ENCODE measurements at places on chromosomes 2 and 18.

DNA sequence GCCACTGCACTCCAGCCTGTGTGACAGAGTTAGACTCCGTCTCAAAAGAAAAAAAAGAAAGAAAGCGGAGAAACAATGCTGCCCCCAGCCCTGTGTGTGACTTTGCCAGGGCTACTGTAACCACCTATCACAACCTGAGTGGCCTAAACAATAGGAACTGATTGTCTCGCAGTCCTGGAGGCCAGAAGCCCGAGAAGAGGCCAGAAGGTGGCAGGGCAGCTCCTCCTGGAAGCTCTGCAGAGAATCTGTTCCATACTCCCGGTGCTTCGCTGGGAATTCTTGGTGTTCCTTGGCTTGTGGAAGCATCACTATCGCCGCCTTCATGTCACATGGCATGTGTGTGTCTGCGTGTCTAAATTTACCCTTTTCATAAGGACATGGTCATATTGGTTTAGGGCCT, 14.4 kb upstream of the RAB17 start:
- no peak for DNase-seq
- H3K36me3 ChIP-seq: no peaks in the 10 kb centered on the region

DNA sequence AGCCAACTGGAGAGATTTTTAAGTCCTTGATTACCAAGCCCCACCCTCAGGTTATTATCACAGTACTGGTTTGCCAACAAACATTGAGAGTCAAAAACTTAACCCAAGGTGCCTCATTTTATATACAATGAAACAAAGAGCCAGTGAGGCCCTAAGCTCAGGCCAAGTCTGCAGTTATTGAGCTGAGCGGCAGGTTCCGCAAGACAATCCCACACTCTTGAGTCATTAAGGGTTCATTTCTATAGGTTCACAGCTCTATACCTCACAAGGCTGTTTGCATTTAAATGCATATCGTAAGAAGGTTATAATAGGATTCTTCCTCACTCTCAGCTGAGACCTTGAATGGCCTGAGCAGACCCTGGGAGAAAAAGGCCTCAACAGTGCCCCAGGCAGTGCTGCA, 268.4 kb upstream of the RGPD4 start:
- H3K4me1 ChIP-seq: no peaks in the 10 kb centered on the region
- no peak overlapping the region for H3K4me3 ChIP-seq
- H3K36me3 ChIP-seq: no peaks in the 10 kb centered on the region
- H3K27ac ChIP-seq: no peak overlapping the region
- DNase-seq: no peak

DNA sequence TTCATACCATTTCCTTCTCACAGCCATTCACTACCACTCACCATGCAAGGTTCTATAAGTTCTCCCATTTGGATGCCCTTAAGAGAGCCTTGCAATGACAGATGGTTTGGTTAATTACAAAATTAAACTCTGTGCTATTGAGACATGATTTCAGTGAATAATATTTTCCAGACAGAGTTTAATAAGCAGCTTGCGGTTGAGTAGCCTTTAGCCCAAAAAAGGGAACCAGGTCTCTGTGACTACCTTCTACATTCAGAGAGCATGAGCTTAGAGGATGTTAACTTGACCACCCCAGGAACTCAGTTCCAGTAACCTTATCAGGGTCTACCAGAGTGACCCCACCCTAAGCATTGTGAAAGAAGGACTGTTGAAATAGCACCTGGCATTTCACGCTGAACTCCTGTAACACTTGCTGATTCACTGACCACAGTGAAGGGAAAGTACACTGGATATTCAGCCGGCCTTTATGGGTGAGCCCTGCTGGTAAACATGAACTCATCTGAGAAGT, 1173.1 kb upstream of the ZEB2 start:
- no peaks in the 10 kb centered on the region for H3K27me3 ChIP-seq
- no peak for DNase-seq
- no peak overlapping the region for H3K27ac ChIP-seq
- no peaks in the 10 kb centered on the region for H3K4me1 ChIP-seq
- no peak overlapping the region for H3K4me3 ChIP-seq

GRCh38 chr2:24317491-24317920, 42.8 kb downstream of the ITSN2 start:
- H3K4me3 ChIP-seq: no peak overlapping the region
- H3K27me3 ChIP-seq: no peaks in the 10 kb centered on the region
- no peaks in the 10 kb centered on the region for H3K36me3 ChIP-seq

DNA sequence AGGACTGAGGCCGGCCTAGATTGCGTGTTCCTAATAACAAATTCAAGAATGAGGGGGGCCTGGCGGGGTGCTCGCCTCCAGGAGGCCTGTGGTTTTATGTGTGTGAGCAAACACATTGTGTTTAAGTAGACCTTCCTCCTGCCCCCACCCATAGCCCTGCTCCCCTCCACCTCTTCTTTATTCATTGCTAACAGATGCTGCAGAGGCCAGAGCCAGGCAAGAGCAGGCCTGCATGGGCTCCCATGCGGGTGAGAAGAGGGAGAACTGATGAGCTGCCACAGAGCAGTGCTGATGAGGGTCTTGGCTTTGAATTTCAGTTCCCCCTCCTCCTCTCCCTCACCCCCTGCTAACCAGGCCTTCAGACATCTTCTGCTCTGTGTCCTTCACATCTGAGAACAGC, 154.6 kb downstream of the OSR1 start:
- H3K27me3 ChIP-seq: no peaks in the 10 kb centered on the region
- no peak overlapping the region for H3K27ac ChIP-seq
- no peaks in the 10 kb centered on the region for H3K4me1 ChIP-seq
- no peak overlapping the region for H3K4me3 ChIP-seq

DNA sequence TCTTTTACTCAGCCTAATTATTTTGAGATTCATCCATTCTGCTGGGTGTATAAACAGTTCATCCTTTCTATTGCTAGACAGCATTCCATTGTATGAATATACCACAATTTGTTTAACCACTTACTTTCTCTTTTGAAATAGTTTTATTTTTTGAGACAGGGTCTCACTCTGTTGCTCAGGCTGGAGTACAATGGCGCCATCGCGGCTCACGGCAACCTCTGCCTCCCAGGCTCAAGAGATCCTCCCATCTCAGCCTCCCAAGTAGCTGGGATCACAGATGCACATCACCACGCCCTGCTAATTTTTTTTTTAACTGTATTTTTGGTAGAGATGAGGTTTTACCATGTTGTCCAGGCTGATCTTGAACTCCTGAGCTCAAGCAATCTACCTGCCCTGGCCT, 54.5 kb downstream of the USP37 start:
- no peak for DNase-seq
- H3K27me3 ChIP-seq: no peaks in the 10 kb centered on the region
- H3K27ac ChIP-seq: no peak overlapping the region
- no peak overlapping the region for H3K4me3 ChIP-seq
- H3K36me3 ChIP-seq: no peaks in the 10 kb centered on the region
- no peaks in the 10 kb centered on the region for H3K4me1 ChIP-seq

GRCh38 chr2:208101716-208102631, 22.4 kb downstream of the CRYGD start:
- no peak overlapping the region for H3K4me3 ChIP-seq
- H3K4me1 ChIP-seq: no peaks in the 10 kb centered on the region
- H3K27ac ChIP-seq: no peak overlapping the region
- no peak for DNase-seq

DNA sequence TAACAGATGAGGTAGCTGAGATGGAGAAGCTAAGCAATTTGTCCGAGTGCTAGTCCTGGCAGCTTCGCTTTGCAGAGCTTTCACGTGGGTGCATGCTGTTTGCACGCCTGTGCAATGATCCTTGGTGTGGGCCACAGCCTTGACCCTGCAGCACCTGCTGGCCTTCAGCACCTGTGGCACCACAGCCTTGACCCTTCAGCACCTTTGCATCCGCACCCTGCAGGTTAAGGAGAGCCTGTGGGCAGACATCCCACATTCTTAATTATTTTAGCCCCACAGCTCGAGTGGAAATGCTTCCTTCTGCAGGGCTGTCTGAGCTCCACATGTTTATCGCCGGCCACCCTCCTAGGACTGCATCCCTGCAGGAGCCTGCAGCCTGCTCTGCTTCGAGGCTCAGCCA, 19.3 kb downstream of the NCK2 start:
- DNase-seq: no peak
- no peaks in the 10 kb centered on the region for H3K27me3 ChIP-seq
- H3K4me3 ChIP-seq: no peak overlapping the region
- no peaks in the 10 kb centered on the region for H3K4me1 ChIP-seq
- no peaks in the 10 kb centered on the region for H3K36me3 ChIP-seq

DNA sequence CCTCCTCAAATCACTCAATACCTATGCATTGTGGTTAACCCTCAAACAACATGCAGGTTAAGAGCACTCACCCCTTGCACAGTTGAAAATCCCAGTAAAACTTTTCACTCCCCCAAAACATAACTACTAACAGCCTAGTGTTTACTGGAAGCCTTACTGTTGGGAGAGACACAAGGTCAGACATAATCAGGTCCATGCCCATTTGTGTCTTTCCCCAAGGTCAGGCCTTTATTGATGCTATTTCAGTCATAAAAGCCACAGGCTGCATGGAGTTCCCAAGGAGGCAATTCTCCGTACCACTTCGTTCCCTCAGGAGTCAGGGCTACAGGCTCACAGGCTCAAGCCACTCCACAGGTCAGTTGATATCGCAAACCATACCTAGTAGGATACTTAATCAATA, 180.2 kb downstream of the NCK2 start:
- no peaks in the 10 kb centered on the region for H3K36me3 ChIP-seq
- DNase-seq: no peak
- no peak overlapping the region for H3K27ac ChIP-seq
- no peak overlapping the region for H3K4me3 ChIP-seq

GRCh38 chr2:149597050-149597667, 9.6 kb upstream of the MMADHC start:
- H3K4me3 ChIP-seq: no peak overlapping the region
- DNase-seq: no peak
- H3K4me1 ChIP-seq: no peaks in the 10 kb centered on the region

DNA sequence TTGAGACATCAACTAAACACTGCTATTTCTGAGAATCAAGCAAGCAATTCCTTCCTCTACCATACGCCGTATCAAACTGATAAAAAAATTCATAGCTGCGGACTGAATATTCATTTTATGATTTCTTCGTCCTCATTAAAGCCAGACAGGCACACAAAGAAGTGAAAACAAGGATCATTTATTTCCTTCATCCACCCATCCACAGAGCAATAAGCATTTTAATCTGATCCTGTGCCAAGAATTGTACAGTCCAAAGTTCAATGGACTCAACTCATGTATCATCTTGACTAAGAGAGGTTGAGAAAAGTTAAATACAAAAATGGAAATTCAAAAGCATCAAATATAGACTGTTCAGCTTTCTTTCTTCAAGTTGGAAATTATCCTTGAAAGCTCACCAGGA, 19.7 kb upstream of the SNTG2 start:
- no peak for DNase-seq
- H3K36me3 ChIP-seq: no peaks in the 10 kb centered on the region
- H3K27me3 ChIP-seq: no peaks in the 10 kb centered on the region
- no peaks in the 10 kb centered on the region for H3K4me1 ChIP-seq
- no peak overlapping the region for H3K4me3 ChIP-seq

DNA sequence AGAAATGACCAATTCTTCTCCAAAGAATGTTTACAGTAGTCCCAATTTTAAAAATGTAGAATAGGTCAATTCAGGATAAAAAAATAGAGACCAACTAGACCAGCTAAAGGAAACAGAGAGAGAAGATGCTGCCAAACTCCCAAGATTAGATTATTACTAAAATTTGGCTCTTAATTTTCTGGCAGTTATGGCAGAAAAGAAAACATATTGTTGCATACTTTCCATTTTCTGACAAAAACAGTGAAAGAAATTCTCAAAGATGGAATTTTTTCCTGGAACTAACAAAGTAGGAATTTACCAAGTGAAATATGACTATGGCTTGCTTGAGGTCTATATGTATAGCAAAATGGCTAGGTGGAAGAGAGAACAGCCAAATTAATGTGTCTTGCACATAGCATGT, 138.3 kb upstream of the STK17B start:
- DNase-seq: no peak
- H3K4me3 ChIP-seq: no peak overlapping the region
- H3K4me1 ChIP-seq: no peaks in the 10 kb centered on the region

- H3K4me1 ChIP-seq: no peaks in the 10 kb centered on the region
- H3K27me3 ChIP-seq: no peaks in the 10 kb centered on the region
- no peak overlapping the region for H3K4me3 ChIP-seq
- no peak overlapping the region for H3K27ac ChIP-seq
- no peaks in the 10 kb centered on the region for H3K36me3 ChIP-seq
Observed at GRCh38 chr2:177717831-177718618, 325.5 kb downstream of the AGPS start.

GRCh38 chr18:75209129-75209950, at the start of gene PTGR3:
Gene PTGR3, minus strand, starts transcription at chr18:75209139. Its CDS starts 81 bp downstream, at chr18:75209058.
- DNase-seq: peak; percentile 70
- no peaks in the 10 kb centered on the region for H3K4me1 ChIP-seq
- H3K4me3 ChIP-seq: peak within 1 kb of the TSS; percentile 94
- H3K27ac ChIP-seq: peak within 1 kb of the TSS; percentile 99
- no peaks in the 10 kb centered on the region for H3K27me3 ChIP-seq

GRCh38 chr18:23738151-23738550, 48.9 kb downstream of the LAMA3 start:
- H3K4me1 ChIP-seq: no peaks in the 10 kb centered on the region
- H3K27ac ChIP-seq: no peak overlapping the region
- H3K27me3 ChIP-seq: no peaks in the 10 kb centered on the region
- H3K36me3 ChIP-seq: no peaks in the 10 kb centered on the region
- H3K4me3 ChIP-seq: no peak overlapping the region

GRCh38 chr18:23131693-23132319, 3.5 kb upstream of the CABLES1 start:
- no peaks in the 10 kb centered on the region for H3K36me3 ChIP-seq
- H3K27me3 ChIP-seq: no peaks in the 10 kb centered on the region
- H3K27ac ChIP-seq: no peak overlapping the region
- no peak for DNase-seq
- no peaks in the 10 kb centered on the region for H3K4me1 ChIP-seq

DNA sequence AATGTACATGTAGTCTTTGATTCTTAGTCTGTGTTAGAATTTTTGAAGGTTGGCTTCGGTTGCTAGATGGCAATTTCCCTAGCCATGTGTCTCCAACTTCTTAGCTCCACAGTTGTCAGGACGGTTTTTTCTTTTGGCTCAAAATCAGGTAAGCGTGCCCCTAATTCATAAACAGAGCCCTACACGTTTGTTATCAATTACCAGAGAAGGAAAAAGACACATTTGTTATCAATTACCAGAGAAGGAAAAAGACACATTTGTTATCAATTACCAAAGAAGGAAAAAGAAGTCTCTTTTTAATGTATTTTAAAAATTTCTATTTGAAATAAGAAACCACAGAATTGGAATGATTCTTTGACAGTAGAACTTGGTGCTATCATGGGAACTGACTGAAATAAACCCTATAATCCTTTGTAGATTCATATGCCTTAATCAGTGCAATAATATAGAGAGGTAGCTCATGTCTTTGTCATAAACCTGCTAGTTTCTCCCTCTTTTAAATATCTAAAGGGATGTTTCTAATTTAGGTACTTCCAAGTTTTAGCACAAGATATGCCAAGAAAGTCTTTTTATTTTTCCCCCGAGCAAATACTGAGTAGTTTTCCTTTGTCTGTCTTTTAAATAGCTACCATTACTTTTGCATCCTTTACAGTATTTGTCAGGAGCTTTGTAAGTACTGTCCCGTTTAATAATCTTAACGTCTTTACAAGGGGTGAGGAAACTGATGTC, 35.9 kb downstream of the CAMKMT start:
- H3K4me3 ChIP-seq: peak overlapping the region; percentile 46
- no peaks in the 10 kb centered on the region for H3K4me1 ChIP-seq
- H3K27me3 ChIP-seq: no peaks in the 10 kb centered on the region
- no peak overlapping the region for H3K27ac ChIP-seq
- no peaks in the 10 kb centered on the region for H3K36me3 ChIP-seq
- no peak for DNase-seq

Data from breast epithelium (tissue), 4 donors.